ENCODE measurements at places on chromosomes 3 and 15.

GRCh38 chr15:68525815-68526214 is 53.0 kb upstream of the CORO2B start:
- no peak for DNase-seq

- DNase-seq: no peak
These were observed 14.7 kb upstream of the MBNL1 start for GRCh38 chr3:152254041-152254440.

- no peak for DNase-seq
These were observed 33.7 kb upstream of the VILL start for GRCh38 chr3:37956723-37957538.

DNA sequence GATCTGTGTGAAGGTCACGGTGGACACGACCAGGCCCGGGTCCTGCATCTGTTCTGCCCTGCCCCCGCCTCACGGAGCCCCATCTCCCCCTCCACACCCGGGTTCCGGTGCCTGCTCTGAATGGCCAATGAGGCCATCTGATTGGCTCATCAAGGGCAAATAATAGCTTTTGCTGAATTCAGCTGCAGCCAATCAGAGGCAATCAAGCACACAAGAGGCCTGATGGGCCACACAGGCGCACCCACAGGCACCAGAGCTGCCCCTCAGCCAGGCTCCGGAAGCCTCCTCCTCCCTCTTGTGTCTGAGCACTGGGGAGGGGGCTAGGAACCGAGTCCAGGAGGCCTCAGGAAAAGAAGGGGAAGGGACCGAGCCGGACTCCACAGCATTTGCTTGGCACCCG is 49.5 kb downstream of the CACNA2D2 start:
- no peak for DNase-seq

DNA sequence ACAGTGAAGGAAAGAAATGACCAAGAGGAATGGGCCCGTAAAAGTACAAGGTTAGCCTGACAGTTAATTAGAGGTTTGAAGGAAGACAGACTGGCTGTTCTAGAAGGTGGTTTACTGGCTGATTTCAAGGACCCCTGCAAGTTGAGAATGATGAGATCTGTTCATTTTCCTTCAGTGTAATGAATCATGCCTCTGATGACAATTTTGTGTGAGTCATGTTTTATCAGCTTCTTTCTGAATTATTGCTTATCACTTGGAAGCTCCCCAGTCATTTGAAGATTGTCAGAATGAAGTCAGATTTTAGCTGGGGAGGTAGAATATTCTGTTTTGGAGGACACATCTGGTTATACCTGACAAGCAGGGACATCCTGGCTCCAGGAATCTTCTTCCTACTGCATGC is 50.6 kb downstream of the DRD3 start:
- no peak for DNase-seq

- no peak for DNase-seq
These were observed 1.8 kb downstream of the GRK7 start for GRCh38 chr3:141764986-141765385.

Data from activated T-cell treated with anti-CD3 and anti-CD28 coated beads, Interleukin-2, amount 50 U/mL, for 1 hour (primary cell).